ENCODE measurements at places on chromosomes 6 and 20.

GRCh38 chr6:20692023-20692422, 157.8 kb downstream of the CDKAL1 start:
- DNase-seq, result no peak

- no peak for DNase-seq
Measured at GRCh38 chr20:32395066-32395465, 36.9 kb downstream of the ASXL1 start.

- DNase-seq, result no peak
Measured at GRCh38 chr20:15220009-15220656, 882.7 kb upstream of the FLRT3 start.

GRCh38 chr6:81456416-81456815, 296.1 kb downstream of the TENT5A start:
- no peak for DNase-seq

DNA sequence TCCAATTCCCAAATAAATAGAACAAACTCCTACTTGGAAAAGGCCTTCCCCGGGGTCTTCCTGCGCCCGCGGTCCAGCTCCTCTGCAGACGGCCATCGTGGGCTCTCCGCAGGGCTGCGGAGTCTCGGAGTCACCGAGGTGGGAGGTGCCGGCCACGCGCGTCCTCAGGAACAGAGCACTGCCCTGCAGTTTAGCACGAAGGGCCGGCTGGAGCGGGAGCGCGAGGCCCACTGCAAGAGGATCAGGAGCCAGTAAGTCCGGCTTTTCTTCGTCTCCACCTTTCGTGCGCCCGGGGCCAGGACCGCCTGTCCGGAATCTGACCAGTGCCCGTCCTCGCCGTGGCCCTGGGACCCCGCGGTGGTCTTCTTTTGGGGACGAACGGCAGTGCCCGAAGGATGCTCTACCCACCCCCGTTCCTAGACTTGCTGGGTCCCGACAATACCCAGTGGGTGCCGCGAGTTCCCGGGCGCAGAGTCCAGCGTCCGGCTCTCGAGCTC, 1.4 kb downstream of the BHLHE23 start:
- DNase-seq, result no peak

GRCh38 chr20:9955646-9956045, 79.1 kb upstream of the ANKEF1 start:
- DNase-seq, result no peak

- no peak for DNase-seq
Measured at GRCh38 chr6:119637768-119638167, 288.2 kb upstream of the MAN1A1 start.

GRCh38 chr6:38350942-38351341, 288.8 kb downstream of the BTBD9 start:
- no peak for DNase-seq

GRCh38 chr20:51469578-51470498, 72.7 kb downstream of the NFATC2 start:
- no peak for DNase-seq

DNA sequence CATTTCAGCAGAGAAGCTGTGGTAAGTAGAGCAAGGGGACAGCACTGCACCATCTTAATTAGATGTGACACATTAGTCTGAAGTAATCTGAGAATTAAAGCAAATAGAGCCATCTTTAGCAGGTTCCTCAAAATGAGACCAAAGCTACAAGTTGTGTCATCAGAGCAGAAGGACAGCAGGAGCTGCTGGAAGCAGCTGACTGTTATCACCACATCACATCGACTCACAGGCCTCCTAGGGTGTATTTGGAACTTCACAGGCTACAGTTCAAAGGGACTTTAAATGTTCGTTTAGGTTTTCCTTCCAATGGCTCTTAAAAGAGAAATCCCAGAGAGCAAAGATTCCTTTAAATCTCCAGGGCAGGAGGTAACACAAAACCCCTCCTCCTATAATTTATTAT, 69.5 kb downstream of the LCA5 start:
- no peak for DNase-seq

DNA sequence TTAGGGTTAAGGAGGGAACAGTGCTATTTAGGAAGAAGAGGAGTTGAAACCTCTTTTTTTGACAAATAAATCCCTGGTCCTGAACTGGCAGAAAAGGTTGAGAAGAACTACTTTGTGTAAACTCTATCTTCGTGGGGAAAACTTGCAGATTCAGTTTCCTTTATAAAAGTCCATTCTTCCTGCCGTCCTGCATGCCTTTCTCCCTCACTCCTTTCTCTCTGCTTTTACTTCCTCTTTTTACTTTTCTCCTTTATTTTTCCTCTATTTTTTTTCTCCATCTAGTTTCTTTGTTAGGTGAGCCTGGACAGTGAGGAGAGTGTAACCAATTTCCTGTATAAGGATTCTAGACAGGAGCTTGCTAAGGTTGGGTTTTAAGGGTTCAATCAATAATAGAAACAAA, 52.7 kb downstream of the TPBG start:
- DNase-seq, result no peak

DNA sequence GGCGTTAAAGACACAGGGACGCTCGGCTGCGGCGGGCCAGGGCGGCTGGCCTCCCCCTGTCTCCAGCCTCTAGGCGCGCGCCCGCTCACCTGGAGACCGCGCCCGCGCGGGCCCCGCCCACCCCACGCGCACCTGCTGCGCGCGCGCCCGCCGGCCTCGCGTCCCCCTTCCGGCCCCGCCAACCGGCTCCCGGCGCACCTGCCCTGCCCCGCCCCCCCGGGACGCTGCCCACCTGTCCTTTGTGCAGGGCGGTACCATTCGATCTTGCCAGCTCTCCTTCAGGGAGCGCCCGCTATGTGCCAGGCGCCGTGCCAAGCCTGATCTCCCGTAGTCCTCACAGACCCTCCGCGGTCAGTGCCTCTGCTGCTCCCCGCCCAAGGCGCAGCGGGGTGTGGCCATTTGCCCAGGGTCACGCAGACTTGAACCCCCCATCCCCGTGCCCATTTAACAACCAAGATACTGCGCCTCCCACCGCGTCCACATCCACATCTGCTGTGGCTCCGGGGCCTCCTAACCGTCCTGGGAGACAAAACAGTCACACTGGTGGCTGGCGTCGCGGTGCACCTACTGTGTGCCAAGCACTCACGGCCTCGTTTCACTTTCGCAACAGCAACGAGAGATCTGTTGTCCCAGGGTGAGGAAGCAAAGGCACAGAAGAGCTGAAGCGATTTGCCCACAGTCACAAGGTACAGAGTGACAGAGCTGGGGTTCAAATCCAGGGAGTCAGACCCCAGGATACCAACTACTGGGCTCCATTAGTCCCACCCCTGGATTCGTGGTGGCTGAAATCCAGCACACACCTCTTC, 48.1 kb downstream of the NOL4L start:
- DNase-seq, result no peak

DNA sequence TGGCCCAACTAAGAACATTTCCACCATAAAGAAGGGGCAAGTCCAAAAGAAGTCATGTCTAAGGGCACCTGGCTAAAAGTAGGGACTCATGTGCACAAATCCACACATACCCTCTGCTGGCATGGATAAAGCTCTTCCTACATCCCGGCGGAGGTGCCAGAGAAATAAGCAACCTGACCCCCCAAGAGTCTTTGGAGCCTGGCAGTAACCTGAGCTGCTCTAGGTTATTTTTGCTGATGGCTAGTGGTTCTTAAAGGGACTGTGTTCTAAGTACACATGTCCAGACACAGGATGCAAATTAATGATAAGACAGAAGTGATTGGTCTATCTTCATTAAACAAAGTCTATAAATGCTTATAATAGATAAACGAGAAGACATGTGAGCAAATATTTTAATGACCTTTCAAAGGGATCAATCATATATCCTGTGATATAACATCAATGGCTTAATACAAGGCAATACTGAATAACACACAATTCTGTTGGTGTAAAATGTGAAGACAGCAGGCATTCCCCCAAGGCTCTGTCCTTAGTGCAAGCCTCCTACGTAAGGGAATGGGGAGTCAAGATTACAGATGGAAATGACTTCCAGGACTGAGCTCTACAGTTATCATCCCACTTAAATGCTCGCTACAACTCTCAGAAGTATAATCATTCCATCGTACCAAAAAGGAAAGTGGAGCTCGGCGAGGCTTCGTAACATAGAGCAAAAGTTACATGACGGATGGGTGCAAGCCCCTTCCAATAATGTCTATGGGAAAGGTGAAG, 52.5 kb downstream of the HIVEP2 start:
- DNase-seq, result no peak

- DNase-seq, result no peak
Measured at GRCh38 chr20:8640461-8640860, 428.4 kb upstream of the PLCB4 start.

DNA sequence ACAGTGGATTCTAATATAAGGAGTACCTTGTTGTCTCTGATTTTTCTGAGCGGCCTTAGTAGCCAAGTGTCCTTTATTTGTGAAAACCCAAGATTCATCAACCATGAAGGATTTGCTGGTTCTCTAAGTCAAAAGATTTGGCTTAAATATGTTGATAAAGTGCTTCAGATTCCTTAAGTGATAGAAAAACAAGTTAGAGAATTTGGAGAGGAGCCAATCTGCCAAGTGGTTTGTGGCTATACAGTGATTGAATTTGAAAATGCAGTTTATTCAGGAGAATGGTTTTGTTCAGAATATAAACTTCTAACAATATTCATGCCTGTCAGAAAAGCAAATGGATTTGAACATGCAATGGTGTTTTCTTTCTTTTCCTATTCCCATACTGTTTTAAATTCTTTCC, 54.8 kb downstream of the CAP2 start:
- DNase-seq, result no peak

- no peak for DNase-seq
Measured at GRCh38 chr6:133764008-133764753, 124.7 kb upstream of the TCF21 start.

GRCh38 chr20:24149175-24149574, 160.6 kb upstream of the GGTLC1 start:
- DNase-seq, result no peak

DNA sequence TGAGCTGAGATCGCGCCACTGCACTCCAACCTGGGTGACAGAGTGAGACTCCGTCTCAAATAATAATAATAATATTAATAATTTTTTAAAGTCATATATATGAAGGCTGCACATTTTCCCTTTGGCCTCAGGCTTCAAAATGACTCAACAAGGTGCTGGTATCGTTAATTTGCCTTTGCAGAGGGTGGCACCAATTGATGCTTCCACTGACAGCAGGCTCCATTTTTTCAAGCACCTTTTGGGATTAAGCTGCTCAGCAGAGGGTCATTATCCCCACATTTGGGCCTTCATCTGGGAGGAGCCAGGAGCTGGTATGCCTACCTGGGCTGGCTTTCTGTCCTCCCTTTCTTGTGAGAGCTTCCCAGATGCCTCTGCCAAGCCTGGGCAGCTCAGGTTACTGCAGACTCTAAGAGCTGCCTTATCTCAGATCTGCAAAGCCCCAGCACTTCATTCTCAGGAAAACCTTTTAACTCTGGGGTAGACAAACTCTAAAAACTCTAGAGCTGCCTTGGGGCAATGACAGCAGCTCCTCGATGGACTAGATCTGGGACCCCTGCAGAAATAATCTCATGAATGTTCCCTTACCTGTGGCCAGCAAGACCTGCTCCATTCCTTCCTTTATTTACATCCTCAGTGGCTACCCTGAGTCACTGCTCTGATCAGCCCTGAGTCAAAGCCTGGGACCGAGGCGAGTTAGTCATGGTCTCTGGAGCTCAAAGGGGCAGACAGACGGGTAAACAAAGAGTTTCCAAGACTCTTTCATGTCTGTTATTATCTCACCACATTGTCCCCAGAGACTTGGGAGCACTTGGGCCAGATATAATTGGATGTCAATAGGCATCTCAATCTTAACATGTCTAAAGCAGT, 80.0 kb upstream of the EYA2 start:
- no peak for DNase-seq

GRCh38 chr20:33125983-33126382, 42.0 kb upstream of the BPIFA2 start:
- DNase-seq, result no peak

- DNase-seq, result no peak
Measured at GRCh38 chr20:52768694-52769093, 203.5 kb upstream of the TSHZ2 start.

- no peak for DNase-seq
Measured at GRCh38 chr6:2081155-2082138, 164.0 kb downstream of the GMDS start.

DNA sequence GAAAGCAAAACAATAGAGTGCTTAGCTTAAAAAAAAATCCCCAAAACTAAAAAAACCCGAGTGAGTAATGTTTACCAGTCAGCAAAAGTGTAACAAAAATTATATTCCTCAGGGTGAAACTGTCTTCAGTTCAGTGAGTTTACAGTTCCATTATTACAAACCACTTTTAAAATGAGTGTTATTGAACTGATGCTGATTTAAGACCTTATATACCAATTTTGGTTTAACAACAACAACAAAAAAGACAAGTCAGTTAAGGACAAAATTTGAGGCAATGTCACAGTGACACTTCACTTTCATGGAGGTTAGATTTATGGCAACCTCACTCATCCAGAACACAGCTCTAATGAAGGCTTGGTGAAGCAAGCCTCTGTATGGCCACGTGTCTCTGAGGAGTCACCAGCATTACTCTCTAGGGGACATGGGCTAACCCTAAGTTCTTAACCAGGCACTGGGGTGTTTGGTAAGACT, 630.8 kb downstream of the PHF3 start:
- no peak for DNase-seq

DNA sequence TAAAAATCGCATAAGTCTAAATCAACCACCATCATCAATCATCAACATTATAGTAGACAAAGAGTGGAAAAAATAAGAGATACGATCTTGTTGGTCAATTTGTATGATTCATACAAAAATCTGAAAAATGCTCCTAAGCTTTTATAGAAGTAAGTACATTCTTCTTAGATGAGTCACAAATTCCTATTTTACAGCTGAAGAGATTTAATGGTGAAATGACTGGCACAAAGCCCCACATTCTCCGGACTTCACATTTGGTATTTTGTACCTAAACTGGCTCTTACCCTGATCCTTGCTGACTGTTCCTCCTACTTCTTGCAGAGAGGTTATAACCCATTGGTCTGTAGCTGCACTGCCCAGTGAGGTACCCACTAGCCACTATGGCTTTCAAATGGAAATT, 29.9 kb upstream of the PREP start:
- DNase-seq, result no peak

DNA sequence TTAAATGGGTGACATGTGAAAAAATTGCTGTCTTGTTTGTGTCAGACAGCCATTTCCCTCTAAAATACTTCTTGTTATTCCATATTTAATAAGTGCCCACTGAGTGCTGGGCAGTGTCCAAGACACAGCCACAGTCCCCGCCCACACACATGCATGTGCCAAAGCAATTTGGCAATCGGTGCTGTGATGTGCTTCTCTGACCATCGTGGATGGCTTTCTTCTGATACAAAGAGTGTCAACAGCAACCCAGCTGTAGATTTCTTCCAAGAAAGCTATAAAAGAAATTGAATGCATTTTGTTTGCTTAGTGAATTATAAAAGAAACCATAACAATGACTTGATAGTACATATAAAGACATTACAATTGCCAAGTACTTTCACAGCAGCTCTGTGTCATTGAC, 140.5 kb upstream of the ATXN1 start:
- DNase-seq, result no peak

GRCh38 chr6:16521528-16521927, 239.7 kb downstream of the ATXN1 start:
- no peak for DNase-seq

GRCh38 chr6:158488065-158488464, 71.8 kb upstream of the TMEM181 start:
- DNase-seq, result no peak

Measured in stimulated activated CD8-positive, alpha-beta memory T cell treated with anti-CD3 and anti-CD28 coated beads, Interleukin-4, amount 100 ng/mL, for 4 hours (primary cell).